ENCODE measurements at places on chromosomes 2 and 18.
A peak's percentile ranks its signal among the peaks of the same experiment; 100 is the strongest.

DNA sequence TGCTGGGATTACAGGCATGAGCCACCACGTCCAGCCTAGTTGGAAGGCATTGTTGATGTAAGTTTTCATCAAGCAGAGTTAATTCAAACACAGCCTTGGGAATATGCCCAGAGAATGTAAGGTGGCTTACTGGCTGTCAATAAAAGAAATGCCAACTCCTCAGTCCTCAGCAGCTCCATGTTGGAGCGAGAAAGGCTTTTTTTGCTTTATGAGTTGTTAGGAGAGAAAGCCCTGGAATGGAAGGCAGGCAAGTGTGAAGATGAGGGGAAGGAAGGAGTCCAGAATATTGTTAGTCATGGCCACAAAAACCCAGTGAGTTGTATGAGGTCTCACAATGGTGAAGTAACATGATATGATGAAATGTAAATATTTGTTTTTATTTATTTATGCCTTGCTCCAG lies 57.1 kb downstream of the MAP4K4 start:
- no peak for DNase-seq

- DNase-seq: peak; percentile 3
These were observed 584 bp downstream of the COA5 start for GRCh38 chr2:98607741-98608115.

DNA sequence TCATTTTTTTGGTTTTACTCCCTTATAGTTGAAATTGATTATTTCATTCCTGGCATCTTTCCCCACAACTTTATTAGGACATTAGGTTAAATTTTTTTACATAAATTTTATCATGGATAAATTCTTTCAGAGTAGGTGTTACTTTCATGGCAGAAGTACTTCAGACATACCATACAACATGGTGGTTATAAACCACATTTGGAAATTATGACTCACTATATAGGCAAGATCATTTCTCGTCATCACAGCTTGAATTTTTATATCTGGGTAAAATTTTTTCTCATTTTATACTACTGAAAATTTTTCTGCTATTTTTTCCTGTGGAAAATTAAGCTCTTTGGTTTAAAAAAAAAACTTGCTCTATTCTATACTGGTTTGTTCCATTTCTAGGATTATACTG lies 111.9 kb upstream of the COL5A2 start:
- DNase-seq: no peak

DNA sequence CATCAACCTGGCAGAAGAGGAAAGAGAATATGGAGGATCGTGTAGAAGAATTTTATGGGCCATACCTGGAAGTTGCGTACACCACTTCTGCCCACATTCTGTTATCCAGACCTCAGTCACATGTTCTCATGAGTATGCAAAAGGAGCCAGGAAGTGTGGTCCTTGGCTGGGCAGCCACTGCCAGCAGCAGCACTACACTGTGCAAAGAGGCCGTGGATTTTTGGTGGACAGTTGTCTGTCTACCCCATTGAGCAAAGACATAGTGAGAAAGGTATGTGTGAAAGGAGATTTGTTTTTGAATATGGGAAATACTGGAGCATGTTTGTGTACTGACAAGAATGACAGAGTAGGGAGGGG lies 68.1 kb downstream of the SDC1 start:
- DNase-seq: no peak

GRCh38 chr18:7037470-7037869 lies 80.1 kb downstream of the LAMA1 start:
- DNase-seq: no peak

GRCh38 chr18:35227254-35227653 lies 13.6 kb upstream of the ZNF397 start:
- no peak for DNase-seq
